ENCODE measurements at places on chromosomes 3 and 15.

DNA sequence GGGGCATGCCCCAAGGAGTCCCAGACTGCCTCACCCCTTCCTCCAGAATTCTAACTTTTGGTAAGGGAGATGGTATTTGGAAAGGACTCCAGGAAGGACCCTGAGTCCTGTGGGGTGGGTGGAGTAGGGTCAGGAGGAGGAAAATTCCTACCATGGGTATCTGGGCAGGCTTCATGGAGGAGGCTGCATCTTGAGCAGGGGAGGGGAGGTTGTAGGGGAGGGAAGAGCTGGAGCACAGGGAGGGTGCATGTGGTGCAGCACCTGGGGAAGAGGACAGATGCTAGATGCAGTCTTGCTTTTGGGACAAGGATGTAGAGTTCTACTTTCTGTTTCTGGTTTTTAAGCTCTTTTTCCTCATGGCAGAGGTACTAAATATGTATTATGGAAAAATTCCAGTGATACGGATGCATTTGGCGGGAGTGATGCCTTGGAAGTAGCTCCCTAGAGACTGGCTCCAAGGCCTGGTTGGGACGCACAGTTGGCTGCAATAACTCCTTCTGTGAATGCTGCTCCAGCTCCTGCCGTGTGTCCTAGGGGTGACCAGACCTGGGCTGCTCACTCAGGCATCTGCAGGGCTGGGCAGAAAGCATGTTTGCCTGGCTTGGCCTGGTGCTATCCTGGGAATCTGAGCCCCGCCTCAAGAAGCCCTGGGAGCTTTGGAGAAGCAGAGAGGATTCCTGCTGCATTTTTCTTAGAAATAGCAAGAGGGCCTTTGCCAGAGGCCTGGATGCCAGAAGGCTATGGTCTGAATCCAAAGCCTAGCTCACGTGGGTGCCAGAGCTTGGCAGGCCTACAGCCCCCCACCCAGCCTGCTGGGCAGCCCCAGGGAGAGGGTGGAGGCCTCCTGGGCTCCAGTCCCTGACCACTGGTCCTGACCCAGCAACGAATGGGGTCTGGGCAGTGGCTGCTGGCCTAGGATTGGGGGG, 10.1 kb downstream of the SEMA3F start:
- DNase-seq: no peak

DNA sequence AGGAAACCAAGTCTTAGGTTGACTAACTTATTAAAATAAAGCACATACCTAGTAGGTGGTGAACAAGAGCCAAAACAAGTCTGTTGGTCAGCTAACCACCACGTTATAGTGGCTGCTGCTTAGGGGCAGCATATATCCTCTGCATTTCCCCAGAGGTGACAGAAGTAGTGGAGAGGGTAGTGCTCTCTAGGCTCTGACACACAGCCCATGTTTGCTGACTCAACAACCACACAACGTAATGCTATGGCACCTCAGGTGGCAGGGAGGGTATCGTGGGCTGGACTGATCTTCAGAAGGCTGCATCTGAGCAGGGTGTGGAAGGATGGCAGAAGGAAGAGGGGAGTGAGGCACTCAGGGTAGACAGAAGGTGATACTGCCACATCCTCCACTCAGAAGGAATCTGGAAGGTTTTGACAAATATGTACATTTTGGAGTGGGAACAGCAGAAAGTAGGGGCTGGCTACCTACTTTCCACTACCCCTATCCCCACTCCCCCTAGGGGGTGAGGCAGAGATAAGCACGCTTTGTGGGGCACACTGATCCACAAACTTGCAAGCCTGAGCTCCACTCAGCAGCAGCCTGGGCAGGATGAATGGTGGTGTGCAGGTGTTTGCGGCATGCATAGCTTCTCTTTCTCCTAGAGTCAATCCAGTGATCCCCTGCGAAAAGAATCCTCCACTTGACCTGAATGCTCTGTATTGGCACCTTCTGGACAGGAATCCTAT, 178.1 kb downstream of the RORA start:
- DNase-seq: no peak

DNA sequence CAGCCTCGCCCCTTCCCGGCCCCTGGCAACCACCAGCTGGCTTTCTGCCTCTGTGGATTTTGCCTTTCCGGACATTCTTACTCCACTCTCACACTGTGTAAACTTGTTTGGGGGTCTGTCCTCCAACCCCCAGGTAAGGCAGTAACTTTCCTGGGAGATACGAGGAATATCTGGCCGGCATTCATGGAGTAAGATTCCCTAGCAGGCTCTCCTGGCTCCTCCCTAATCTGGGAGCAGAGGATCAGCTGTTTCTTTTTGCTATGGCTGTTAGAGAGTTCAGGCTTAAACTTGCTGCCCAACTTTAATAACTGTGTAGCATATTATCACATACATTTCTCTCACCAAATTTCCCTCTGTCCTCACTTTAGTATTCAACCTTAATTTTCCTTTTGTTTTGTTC, 64.3 kb downstream of the IGF2BP2 start:
- no peak for DNase-seq

DNA sequence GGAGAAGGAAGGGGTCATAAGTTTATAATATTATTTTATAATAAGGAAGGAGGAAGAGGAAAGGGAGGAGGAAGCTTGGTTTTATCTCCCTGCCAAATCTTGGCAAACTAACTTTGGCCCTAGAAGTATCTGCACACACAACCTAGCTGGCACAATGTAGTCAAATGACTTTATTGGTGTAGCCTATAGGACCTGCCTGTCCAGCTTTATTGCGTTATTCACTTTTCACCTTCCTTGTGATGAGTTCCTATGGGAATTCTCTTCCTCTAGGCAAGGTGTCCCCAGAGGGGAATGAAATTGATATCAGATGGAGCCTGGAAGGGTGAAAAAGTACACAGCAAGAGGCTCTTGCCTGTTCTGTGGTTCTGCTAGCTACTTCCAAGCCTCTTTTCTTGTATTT, 111.2 kb upstream of the SLC25A36 start:
- DNase-seq: no peak

DNA sequence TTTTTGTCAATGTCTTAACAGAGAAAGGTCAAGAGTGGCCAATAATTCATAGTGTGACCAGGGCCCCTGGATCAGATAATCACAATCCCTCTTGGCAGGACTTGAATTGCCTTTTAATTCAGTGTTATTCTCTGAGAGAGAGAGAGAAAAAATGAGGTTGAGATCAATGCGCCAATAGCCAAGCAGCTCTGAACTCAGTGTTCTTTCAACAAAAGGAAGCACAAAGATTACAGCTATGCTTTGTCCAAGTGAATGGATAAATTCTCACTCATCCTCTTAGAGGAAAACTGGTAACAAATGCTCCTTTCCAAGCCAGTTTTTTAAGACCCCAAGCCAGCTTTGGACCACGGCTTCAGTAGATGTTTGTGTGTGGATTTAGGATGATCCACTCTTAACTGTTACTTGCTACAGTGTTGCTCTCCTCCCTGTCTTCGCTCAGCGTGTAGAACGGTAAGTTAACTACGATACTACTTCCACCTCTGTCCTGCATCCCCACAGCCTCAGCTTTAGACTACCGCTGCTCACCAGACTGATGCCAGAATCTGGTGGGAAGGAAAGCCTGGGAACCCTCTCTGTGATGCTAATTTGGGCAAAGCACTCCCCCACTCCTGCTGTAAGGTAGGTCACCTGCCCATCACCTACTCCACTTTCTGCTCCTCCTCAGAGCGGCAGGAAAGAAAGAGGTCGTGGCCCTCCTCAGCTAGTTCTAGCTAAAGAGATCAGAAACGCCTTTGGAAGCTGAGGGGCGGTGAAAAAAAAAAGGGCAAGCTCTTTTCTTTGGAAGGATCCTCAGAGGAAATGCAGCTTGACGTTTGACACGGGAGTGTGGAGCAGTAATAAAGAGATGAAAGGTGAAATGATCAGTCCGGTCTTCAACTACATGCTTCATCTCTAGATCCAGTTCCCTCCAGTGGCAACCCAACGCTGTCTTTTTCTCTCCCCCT, 46.8 kb upstream of the LPP start:
- no peak for DNase-seq

GRCh38 chr15:64071931-64072765, 21.5 kb downstream of the CIAO2A start:
- no peak for DNase-seq

- no peak for DNase-seq
These were observed 61.4 kb downstream of the GOLIM4 start for GRCh38 chr3:168034152-168034928.

DNA sequence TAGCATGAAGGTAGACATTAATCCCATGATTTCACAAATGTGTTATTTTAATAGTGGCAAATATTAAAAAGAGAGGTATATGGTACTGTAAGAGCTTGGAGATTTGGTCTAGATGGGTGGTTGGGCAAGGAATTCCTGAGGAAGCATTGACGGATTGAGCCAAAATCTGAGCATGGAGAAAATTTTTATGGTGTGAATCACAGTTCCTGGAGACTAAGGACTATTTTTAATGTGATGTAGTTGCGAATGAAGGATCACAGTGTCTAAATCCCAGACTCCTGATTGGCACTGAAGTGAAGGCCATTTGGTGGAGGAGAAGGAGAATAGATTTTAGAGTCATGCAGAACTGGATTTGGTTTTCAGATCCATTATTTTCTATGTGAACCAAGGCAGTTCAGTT, 188.7 kb upstream of the FEZF2 start:
- DNase-seq: no peak

- no peak for DNase-seq
These were observed 50.0 kb upstream of the PSMD6 start for GRCh38 chr3:64073158-64073761.

Measured in progenitor cell of endocrine pancreas (in vitro differentiated cells).